Airway epithelial cell (primary cell): ENCODE measurements at places on chromosomes 1 and 21. TPM values are rescaled to one million over a fixed set of nuclear protein-coding genes. Genes with fewer than 3 reads are reported as not detected.

The FOXE3 gene
- not detected in 2 replicates for total RNA-seq

The TMEM61 gene
- total RNA-seq = 0.85 and 1.5 TPM in 2 replicates

The PLA2G2F gene
- total RNA-seq = not detected in 2 replicates

The ADGRL2 gene
- total RNA-seq = 40.2 and 53.3 TPM in 2 replicates

The ARHGEF16 gene
- 24.3 and 24.5 TPM in 2 replicates for total RNA-seq

The TRPM2 gene
- total RNA-seq = not detected in 2 replicates

The LMX1A gene
- not detected in 2 replicates for total RNA-seq

The SH2D2A gene
- total RNA-seq = 1.8 and 2.5 TPM in 2 replicates

The G0S2 gene
- total RNA-seq = 57.3 and 105 TPM in 2 replicates

The CFAP141 gene
- not detected in 2 replicates for total RNA-seq

The KRTAP6-2 gene
- not detected in 2 replicates for total RNA-seq

The MAN1C1 gene
- total RNA-seq = 0.65 and 1.1 TPM in 2 replicates

The RORC gene
- 0.05 and 0.35 TPM in 2 replicates for total RNA-seq

The ANGPTL3 gene
- not detected in 2 replicates for total RNA-seq

The DUSP10 gene
- total RNA-seq = 8.8 and 13.5 TPM in 2 replicates

The COL8A2 gene
- 0.74 and 1.1 TPM in 2 replicates for total RNA-seq

The NCF2 gene
- total RNA-seq = 13.6 and 34.7 TPM in 2 replicates

The ST6GALNAC3 gene
- total RNA-seq = 0.14 TPM in 2 replicates

The LPAR3 gene
- total RNA-seq = 22.2 and 25.7 TPM in 2 replicates

The CYB5RL gene
- 0.60 and 3.0 TPM in 2 replicates for total RNA-seq

The WARS2 gene
- 9.3 and 12.8 TPM in 2 replicates for total RNA-seq

The KRTAP8-1 gene
- total RNA-seq = not detected in 2 replicates

The SLC5A9 gene
- not detected in 2 replicates for total RNA-seq

The TMEM52 gene
- 3.4 and 8.2 TPM in 2 replicates for total RNA-seq

The HCRTR1 gene
- total RNA-seq = not detected in 2 replicates

The NR5A2 gene
- total RNA-seq = not detected in 2 replicates

The TMEM81 gene
- total RNA-seq = 0.78 and 1.9 TPM in 2 replicates

The TIAM1 gene
- 19.3 and 21.7 TPM in 2 replicates for total RNA-seq

The SIM2 gene
- 0.56 TPM in 1 of 2 replicates, not detected in the other for total RNA-seq

The GSTM3 gene
- 30.6 and 61.5 TPM in 2 replicates for total RNA-seq

The LHX8 gene
- total RNA-seq = not detected in 2 replicates

The RWDD3 gene
- 6.5 and 7.1 TPM in 2 replicates for total RNA-seq

The PEF1 gene
- total RNA-seq = 59.8 and 85.1 TPM in 2 replicates

The MYBPHL gene
- 2.7 TPM in 1 of 2 replicates, not detected in the other for total RNA-seq

The PDPN gene
- total RNA-seq = 18.9 and 22.6 TPM in 2 replicates

The CHAF1B gene
- 5.9 and 9.6 TPM in 2 replicates for total RNA-seq

The TXNDC12 gene
- total RNA-seq = 39.0 and 48.9 TPM in 2 replicates

The CYP4A22 gene
- total RNA-seq = not detected in 2 replicates

The CD2 gene
- total RNA-seq = not detected in 2 replicates

The FCER1G gene
- 0.42 TPM in 1 of 2 replicates, not detected in the other for total RNA-seq

The AIRE gene
- total RNA-seq = not detected in 2 replicates

The RAB25 gene
- 206 and 251 TPM in 2 replicates for total RNA-seq

The RASAL2 gene
- 19.8 and 20.9 TPM in 2 replicates for total RNA-seq

The CCDC30 gene
- total RNA-seq = 0.09 and 0.21 TPM in 2 replicates

The NT5C1A gene
- not detected in 2 replicates for total RNA-seq

The KLF17 gene
- not detected in 2 replicates for total RNA-seq
